Activated naive CD4-positive, alpha-beta T cell treated with anti-CD3 and anti-CD28 coated beads, Interleukin-2, amount 50 U/mL, for 72 hours (primary cell): ENCODE measurements at places on chromosomes 12 and 14. TPM values are rescaled to one million over a fixed set of nuclear protein-coding genes. Genes with fewer than 3 reads are reported as not detected.

RNASE7 gene
- total RNA-seq: not detected

NEDD1 gene
- total RNA-seq: 45.1 TPM

KRT4 gene
- total RNA-seq: not detected

FLVCR2 gene
- total RNA-seq: 11.6 TPM

GRCh38 chr12:77606348-77606747 lies 224.3 kb upstream of the NAV3 start:
- DNase-seq: no peak

GRCh38 chr12:2541631-2542204 lies 253.1 kb upstream of the FKBP4 start:
- no peak for DNase-seq

TMEM132D gene
- not detected for total RNA-seq
